MM.1S (cell line): ENCODE measurements at places on chromosomes 3 and 15.

DNA sequence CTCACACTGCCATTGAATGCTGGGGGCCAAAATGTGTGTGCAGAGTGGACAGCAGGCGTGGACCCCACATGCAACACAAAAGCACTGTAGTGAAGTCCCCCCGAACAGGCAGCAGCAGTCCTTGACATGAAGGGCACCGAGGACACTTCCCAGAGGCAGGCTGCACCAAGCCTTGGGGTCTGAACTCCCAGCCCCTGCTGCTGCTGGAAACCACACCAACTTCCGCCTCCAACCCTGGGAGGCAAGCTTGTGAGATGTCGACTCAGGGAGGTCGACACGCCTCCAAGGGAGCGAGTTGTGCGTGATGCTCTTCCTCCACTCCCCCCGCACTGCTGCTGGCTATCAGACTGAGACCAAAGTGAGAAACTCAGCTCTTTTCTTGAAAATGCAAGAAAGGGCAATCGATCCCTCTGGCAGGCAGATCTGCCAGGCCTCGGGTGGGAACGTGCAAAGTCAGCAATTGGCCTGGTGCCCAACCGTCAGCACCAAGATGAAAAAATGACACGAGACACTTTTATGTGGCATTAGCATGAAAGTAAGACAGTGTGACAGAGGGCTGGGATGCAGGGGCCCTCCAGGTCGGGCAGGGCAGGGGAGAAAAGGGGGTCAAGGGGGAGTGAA lies 43.6 kb downstream of the WHAMM start:
- no peak for DNase-seq

GRCh38 chr3:192410684-192410960 lies 316.7 kb downstream of the FGF12 start:
- no peak for DNase-seq

DNA sequence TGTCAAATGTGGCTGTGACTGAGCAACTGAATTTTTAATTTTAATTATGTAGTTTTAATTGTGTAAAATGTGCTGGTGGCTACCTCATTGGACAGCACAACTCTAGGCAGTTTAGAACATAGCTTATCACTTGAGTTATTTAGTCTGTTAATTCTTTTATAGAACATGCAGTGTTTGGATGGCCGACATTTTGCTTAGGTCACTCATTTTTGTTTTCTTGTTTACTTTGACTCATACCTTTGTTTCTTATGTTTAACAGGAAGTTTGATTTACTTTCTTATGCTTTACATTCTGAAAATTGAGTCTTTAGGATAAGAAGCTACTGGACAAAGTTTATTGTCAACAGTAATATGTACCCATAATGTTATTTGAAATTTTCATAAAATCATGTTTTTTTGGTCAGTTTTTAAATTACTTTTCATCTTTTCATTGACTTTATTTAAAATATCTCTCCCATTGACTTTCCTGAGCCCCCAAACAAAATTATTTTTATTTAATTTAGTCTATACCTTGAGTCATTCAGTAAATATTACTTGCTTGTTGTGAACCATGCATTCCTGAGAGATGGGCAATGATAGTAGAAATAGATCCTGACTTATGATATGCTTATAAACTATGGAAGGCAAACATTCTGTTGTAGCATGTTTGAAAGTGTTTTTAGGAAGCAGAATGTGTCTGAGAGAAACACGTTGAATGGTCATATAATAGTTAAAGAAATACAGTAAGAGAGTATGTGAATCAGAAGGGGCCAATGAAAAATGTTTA lies 60.6 kb downstream of the TCF12 start:
- no peak for DNase-seq

GRCh38 chr3:69085168-69085832 lies 563 bp downstream of the ARL6IP5 start:
- DNase-seq = peak; percentile 34

GRCh38 chr15:90358124-90359033 lies 6.3 kb downstream of the ZNF774 start:
- no peak for DNase-seq

- no peak for DNase-seq
Measured at GRCh38 chr15:51198701-51199232, 104.1 kb upstream of the TNFAIP8L3 start.

GRCh38 chr3:160126761-160127160 lies 98.5 kb upstream of the C3orf80 start:
- DNase-seq = no peak

DNA sequence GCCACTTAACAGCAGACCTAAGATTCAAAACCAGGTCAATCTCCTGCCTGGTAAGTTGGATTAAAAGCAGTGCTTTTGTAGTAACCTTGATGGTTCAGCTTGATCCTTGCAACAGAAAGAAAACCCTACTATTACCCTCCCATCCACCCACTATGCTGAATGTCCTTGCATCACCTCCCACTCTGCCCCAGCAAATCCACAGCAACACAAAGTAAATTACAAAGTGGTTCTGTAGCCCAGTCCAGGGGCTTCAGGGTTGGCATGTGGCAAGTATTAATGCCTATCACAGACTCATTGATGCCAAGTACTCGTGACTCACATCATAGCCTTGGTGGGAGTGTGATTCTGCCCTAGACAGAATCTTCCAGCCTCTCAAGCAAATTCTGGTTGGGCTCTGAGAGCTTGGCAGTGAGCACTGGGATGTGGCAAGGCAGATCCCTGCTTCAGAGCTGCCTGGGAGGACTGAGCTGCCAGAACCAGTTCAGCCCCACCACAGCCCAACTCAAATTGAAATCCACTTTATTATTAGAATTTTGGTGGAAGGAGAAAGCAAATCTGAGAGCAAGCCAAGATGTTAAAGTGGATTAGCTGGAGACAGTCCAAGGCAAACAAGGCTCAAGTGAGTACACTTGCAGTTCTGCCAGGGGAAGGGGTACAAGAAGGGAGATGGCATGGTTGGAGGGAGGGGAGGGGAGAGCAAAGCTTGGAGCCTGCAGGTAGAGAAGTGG lies 225.8 kb upstream of the UMPS start:
- no peak for DNase-seq
